Mucosa of gallbladder (tissue), 1 donor: ENCODE measurements at places on chromosomes 5 and 9. TPM values are rescaled to one million over a fixed set of nuclear protein-coding genes. Genes with fewer than 3 reads are reported as not detected.

- no peak for DNase-seq
Measured at GRCh38 chr9:73239570-73240265, 88.1 kb downstream of the ANXA1 start.

GRCh38 chr5:172607213-172607793 lies 33.8 kb upstream of the NEURL1B start:
- no peak for DNase-seq

- DNase-seq, result no peak
Measured at GRCh38 chr9:134297083-134297410, 29.2 kb upstream of the RXRA start.

The CSF2 gene
- not detected for total RNA-seq

DNA sequence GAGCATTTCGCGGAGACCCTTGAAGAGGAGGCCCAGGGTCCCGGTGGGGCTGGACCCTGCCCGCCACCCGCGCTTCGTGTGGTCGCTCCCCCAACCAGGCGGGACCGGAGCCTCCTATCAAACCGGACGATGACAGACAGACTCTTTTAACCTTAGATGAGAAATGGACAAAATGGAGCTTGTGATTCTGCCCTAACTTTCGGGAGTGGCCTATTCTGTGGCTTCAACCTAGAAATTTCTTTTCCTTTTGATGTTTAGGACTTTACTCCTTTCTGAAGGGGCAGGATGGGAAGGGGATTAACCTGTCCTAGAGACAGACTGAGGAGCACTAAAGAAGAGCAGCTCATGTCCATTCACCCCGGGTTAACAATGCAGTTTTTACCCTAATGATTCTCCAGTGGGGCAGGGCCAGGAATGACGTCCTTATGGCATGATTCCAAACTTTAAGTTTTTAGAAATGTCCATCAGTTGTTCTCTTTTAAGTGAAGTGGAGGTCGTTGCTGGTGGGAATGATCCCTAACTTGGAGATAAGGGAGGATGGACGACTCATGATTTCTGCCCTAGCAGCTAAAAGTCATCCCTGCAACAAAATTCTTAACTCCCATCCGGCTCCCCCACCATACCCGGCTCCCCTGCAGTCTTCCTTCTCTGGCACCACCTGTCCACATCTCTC lies 1.0 kb downstream of the NIPSNAP3A start:
- no peak for DNase-seq

GRCh38 chr9:4769321-4770080 lies 23.2 kb upstream of the RCL1 start:
- DNase-seq, result no peak

- DNase-seq, result no peak
Measured at GRCh38 chr9:131094622-131095021, 1.7 kb upstream of the AIF1L start.

DNA sequence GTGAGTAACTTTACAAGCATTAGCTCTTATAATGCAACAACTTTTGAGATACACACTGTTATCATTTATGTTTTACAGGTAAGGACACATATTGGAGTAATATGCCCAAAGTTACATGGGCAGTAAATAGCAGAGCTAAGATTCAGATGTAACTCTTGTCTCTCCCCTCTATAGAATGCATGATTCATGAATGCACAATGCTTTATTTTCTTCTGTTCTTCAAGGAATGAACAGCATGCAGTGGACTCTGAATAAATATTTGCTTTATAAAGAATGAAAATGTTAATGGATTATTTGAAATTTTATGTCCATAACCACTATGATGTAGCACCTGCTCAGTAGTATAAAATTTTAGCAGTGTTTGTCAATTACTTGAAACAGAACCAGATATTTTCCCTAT lies 629.5 kb downstream of the KCTD16 start:
- DNase-seq, result no peak

DNA sequence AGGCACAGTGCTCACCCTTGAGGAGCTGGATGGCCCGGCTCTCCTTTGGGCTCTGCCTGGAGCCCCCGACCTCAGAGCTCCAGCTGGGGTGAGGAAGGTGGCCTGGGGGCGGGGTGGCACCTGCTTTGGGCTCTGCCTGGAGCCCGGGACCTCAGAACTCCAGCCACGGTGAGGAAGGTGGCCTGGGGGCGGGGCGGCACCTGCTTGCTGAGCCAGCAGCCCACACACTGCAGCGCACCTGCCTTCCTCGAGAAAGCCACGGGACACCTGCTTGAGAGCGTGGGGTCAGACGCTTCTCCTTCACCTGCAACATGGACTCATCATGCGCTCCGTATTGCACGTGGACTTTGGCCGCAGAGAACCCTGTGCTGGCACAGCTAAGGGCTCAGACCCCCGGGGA lies 51.8 kb downstream of the IRX2 start:
- DNase-seq, result no peak
